ENCODE measurements at places on chromosomes 2 and 18.

- DNase-seq = no peak
Measured at GRCh38 chr2:12827721-12828120, 111.0 kb downstream of the TRIB2 start.

DNA sequence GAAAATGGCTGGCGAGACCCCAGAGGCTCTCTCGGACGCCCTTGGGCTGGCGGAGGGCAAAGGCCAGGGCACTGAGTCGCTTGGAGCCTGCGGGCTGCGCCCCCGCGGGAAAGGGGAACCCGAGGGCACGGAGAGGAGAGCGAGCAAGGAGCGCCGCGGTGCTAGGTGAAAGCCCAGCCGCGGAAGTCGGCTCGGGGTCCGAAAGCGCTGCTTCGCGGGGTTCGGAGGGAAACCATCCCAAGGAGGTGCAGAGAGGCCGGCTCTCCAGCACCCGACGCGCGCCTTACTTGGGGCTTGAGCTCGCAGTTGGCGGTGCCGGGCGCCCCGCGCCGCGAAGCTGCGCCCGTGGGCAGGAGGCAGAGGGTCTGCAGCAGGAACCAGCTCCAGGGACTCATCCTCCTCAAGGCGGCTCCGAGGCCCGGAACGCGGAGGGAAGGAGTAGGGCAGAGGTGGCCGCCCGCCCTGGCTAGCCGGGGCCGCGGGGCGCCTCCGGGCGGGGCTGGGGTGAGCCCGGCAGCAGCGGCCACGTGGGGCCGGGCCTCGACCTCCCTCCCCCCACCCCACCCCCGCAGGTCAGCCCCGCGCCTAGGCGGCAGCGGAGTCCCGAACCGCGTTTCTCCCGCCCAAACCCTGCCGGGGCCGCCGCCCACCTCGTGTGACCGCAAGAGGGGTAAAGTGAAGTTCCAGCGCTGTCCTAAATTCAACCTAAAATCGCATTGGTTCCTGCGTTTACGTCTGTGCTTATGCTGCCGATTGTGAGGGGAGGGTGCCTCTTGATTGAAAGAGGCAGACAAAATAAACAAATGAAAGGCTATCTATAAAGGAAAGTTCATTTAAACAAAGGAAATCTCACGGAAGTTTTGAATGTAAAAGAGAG is at the start of gene TRABD2A:
Gene TRABD2A (minus strand): TSS at position 440 of the 877 bp plus-strand sequence. CDS start 45 bp downstream, at position 395.
- no peak for DNase-seq

DNA sequence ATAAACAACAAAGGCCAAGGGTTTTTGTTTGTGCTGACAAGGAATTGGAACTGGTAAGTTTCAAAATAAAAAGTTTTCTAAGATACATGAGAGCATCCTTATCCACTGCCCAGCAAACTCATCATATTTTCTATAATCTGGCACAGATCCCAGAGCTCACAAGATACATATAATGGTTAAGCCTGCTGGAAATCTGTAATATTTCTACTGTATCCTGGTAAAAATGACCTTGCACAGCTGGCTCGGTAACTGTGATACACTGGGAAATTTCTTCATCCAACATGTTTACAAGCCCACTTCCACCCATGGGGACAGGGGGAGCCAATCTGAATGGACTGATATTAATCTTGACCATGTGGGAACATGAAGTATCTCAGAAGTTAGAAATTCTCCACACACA is 425.4 kb upstream of the MMADHC start:
- no peak for DNase-seq

- no peak for DNase-seq
Measured at GRCh38 chr2:42918671-42919318, 126.4 kb upstream of the HAAO start.

- no peak for DNase-seq
Measured at GRCh38 chr2:133167990-133168389, 400.3 kb downstream of the NCKAP5 start.

GRCh38 chr2:74571058-74571457 is 16.5 kb downstream of the DOK1 start:
- no peak for DNase-seq

- DNase-seq = no peak
Measured at GRCh38 chr2:41716497-41716896, 331.3 kb upstream of the PKDCC start.

DNA sequence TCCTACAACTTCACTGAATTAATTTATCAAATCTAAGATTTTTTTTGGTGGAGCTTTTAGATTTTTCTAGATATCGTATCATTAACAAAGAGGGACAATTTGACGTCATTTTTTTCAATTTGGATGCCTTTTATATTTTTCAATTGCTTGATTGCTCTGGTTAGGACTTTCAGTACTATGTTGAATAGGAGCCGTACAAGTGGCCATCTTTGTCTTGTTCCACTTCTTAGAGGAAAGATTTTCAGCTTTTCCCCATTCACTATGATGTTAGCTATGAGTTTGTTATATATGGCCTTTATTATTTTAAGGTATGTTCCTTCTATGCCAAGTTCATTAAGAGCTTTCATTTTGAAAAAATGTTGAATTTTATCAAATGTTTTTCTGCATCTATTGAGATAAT is 86.4 kb upstream of the MYCN start:
- no peak for DNase-seq

- no peak for DNase-seq
Measured at GRCh38 chr2:89767572-89768435, 1076.3 kb downstream of the RPIA start.

DNA sequence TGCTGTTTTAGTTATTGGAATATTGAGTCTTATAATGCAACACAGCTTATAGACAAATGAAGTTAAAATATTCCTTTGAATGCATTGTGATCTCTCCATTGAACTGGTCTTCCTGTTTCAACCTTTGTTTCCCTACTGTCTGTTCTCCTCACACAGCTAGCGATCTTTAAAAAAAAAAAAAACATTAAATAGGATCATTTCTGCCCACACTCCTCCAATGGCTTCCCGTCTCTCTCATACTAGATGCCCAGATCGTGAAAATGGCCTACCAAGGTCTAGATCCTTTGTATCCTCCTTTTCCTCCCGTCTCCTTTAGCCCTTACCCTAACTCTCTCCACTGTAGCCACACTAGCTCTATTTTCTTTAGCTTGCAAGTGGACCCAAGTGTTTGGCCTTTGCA is 2.4 kb downstream of the FAM171B start:
- DNase-seq = no peak

GRCh38 chr18:52936931-52937330 is 596.9 kb downstream of the DCC start:
- no peak for DNase-seq

- no peak for DNase-seq
Measured at GRCh38 chr2:42101206-42102023, 53.6 kb downstream of the PKDCC start.

- no peak for DNase-seq
Measured at GRCh38 chr18:46916551-46917107, 678 bp downstream of the PIAS2 start.

GRCh38 chr2:124836416-124836815 is 811.3 kb downstream of the CNTNAP5 start:
- DNase-seq = no peak

DNA sequence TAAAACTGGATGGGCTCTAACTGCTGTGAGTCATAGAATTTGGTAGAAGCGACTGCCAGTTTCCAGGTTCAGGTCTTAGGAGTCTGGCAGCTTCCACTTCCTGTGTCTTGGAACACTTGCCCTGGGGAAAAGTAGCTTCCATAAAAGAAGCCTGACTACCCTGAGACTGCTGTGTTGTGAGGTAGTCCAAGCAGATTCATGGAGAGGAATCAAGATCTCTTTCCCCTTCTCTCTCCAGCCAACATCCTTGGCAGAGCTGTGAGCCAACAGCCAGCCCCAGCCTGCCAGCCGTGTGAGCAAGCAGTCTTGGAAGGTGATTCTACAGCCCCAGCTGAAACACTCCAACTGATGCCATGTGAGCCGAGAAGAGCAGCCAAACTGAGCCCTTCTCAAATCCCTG is 33.7 kb downstream of the SLC20A1 start:
- no peak for DNase-seq
